DMS 273 treated with DMSO at 0.1 percent for 48 hours (cell line): ENCODE measurements at places on chromosomes 1 and 21.
A peak's percentile ranks its signal among the peaks of the same experiment; 100 is the strongest.

- DNase-seq = no peak
These were observed 18.0 kb downstream of the HHIPL2 start for GRCh38 chr1:222529916-222530315.

- no peak for DNase-seq
These were observed 13.1 kb downstream of the SDCCAG8 start for GRCh38 chr1:243268751-243269460.

- DNase-seq = no peak
These were observed 61.4 kb downstream of the CLIC6 start for GRCh38 chr21:34730194-34730593.

DNA sequence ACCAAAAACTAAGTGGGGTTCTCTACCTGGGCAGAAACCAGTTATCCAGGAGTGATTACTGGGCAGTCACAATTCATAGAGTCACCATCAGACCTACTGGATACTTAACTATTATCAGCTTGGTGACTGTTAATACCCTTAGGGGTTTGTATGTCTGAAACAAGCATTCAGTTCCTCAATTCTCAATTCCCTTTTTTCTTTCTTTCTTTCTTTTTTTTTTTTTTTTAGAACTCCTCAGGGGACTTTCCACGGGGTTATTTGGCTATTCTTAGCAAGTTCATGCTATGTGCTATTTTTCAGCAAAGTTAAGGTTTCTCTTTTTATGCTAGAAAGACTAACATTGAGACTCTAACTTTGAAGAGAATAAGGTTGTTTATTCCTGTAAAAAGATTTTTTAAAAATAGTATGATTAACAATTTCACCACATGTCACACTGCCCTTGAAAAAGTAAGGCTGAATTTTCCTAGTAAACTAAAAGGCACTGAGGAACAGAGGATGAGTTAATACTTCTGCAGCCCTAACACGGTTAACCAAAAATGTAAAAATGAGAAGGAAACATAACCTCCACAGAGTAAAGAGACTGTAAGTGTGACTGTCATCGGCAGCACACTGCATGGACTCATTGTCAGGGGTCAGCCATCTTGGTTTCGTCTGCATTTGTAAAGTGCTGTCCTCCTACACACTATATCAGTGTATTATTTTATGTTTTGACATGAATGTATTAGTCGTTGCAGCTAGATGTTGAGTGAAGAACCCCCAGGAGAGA is 310.2 kb downstream of the NTNG1 start:
- DNase-seq = no peak

DNA sequence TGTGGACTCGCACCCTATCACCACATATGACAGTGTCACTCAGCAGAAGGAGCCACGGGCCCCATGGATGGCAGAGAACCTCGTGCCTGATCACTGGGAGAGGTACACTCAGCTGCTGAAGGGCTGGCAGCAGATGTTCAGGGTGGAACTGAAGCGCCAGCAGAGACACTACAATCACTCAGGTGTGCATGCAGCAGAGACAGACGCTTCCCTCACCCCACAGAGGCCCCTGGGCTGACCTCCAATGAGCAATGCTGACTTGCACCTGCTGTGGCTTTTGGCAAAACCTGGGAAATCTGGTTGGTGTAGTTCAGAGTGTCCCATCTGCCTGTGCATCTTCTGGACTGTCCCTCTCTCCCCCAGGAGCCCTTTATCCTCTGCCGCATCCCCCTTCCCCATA is 51.9 kb downstream of the KIAA1614 start:
- DNase-seq = no peak

GRCh38 chr1:39539252-39539790 is 37.3 kb downstream of the PABPC4 start:
- DNase-seq = peak; percentile 99

DNA sequence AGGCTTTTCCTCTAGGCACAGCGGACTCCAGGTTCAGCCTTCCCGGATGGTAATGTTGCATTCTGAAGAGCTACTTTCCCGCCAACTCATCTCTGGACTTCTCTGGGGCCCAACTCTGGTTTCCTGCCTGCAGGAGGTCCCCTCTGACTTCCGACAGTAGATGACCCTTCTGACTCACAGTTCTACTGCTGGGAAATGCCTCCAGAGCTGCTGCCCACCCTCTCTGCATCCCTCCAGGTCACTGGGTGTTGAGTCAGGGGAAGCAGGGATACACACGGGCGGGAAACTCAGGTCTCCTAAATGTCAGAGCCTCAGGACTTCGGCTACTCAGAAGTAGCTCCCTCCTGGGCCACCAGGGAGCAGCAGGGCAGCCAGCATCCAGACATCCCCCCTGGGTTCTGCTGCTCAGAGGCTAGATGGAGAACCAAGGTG is 2.1 kb upstream of the KIF21B start:
- no peak for DNase-seq

GRCh38 chr1:157641177-157641576 is 43.3 kb upstream of the FCRL4 start:
- no peak for DNase-seq

DNA sequence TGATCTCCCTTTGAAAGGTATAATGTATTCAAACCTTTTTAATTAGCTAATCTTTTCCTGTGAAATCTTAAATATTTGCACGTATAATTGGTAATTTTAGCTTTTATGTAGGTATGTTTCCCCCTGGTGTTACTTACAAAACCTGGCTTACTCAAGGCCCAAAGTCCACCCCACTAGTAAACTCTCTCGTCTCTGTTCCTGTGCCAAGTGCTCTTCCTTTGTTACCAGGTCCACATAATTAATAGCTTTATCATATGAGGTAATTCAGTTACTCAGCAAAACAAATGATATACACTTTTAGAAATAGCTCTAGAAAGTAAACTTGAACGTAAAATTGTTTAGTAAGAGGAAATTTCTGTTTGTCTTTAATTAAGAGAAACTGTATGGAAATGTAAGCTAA is 36.7 kb downstream of the NFIA start:
- no peak for DNase-seq

DNA sequence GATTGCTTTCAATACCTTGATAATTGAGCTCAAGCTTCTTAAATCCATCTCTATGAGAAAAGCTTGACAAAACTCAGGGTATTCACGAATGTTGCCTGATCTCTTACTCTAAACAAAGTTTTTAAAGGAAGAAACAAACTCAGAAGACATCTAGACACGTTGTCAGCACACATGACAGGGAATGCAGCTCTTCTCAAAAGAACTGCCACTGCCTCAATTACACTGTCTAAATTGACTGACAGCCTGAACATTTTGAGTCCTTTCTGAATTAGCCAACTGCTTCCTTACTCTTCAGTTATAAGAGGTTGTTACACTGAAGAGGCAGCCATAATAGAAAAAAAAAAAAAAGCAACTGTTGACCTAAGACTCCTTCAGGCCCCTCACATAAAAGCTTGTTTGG is 1646.7 kb upstream of the B3GALT2 start:
- DNase-seq = no peak

DNA sequence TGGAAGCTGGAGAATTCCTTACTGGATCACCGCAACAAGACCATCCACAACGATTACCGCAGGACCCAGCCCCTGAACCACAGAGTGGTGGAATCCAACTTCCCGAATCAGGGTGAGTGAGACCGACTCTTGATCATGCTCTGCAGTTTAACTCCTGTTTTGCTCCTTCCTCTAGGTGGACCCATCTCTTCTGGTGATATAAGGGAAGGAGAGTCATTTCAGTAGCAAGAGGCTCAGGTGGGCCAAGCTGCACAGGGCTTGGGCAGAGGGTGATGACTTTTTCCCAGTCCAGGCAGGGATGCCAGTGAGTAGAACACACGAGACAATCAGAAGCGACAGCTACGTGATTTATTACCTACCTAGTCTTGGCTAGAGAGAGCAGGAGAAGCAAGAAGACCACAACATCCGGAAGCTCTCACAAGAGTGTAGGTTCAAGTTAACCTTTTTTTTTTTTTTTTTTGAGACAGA is 25.2 kb downstream of the CA6 start:
- DNase-seq = no peak

DNA sequence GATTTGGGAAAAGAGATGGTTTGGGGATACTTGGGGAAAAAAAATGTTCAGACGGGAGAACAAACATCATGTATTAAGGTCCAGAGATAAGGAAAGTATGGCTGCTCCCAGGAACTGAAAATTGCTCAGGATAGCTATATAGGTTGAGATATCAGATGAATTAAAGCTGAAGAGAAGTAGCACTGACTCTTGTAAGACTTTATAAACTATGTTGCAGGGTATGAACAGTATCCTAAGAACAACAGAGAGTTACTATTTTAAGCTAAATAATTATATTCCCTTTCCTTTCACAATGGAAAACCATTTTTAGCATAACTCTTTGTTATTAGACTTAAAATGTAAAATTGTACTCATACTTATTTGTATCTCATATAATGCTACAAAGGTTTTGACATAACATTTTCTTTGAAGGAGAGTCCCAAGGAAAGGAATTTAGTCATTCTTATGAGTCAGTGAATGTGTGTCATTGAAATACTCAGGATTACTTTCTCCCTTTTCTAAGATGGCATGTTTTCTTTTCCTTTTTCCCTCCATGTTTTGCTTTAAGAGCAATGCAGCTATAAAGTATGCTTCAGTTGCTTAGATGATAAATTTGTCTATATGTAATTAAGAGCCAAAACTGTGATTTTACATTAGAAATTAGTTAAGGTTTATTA is 139.4 kb upstream of the KIAA1614 start:
- no peak for DNase-seq

- no peak for DNase-seq
These were observed 95.9 kb downstream of the DISP1 start for GRCh38 chr1:222910699-222911098.

DNA sequence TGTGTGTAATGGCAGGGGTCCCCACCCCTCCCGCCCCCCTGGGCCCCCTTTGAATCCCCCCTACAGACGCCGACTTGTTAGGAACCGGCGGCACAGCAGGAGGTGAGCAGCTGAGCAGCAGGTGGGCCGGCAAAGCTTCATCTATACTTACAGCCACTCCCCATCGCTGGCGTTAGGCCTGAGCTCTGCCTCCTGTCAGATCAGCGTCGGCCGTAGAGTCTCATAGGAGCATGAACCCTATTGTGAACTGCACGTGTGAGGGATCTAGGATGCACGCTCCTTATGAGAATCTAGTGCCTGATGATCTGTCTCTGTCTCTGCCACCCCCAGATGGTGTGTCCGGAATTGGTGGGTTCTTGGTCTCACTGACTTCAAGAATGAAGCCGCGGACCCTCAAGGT is 14.9 kb upstream of the VPS26C start:
- no peak for DNase-seq

GRCh38 chr1:221161571-221162041 is 282.4 kb downstream of the HLX start:
- no peak for DNase-seq

DNA sequence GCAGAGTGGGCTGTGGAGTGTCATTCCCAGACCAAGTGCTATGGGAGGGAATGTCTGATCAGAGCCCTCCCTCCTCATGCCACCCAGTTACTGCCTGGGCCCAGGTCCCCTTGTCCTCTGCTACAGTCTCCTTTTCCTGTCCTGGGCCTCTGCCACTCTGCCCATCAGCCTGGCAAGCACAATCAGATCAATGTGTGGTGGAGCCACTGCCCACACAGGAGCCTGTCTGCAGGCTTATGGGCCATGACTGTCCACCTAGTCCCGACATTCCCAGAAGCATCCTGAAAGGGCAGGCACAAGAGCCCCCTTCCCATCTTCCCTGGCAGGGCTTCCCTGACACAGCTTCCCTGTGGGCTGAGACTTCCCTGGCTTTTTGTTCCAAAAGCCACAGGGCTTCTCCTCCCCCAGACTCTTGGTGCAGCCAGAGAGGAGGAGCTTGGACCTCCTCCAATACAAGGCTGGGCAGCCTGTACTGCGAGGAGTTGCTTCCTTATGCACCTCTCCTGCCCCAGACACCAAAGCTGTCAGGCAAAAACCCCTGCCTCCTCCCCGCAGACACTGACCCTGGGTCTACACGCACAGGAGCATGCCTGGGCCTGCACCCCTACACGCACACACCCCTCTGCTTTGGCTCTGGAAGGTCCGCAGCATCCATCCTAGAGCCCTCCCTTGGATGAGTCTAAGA is 29.2 kb upstream of the CNTN2 start:
- DNase-seq = peak; percentile 36

GRCh38 chr1:32893198-32894018 is 7.1 kb downstream of the HPCA start:
- DNase-seq = no peak

- no peak for DNase-seq
These were observed 77.8 kb upstream of the CD55 start for GRCh38 chr1:207243442-207244408.

DNA sequence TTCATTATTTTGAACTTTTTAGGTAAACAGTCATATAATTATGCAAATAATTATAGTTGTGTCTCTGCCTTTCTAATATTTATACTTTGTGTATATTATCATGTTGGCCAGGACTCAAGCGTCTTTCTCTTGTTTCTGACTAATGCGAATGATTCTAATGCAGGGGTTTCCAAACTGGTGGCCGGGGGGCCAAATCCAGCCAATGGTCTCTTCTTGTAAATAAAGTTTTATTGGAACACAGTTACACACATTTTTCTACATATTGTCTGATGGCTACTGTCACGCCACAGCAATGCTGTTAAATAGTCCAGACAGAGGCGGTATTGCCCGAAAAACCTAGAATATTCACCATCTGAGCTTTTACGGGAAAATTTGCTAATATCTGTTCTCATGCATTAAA is 8.9 kb upstream of the POFUT2 start:
- DNase-seq = no peak

DNA sequence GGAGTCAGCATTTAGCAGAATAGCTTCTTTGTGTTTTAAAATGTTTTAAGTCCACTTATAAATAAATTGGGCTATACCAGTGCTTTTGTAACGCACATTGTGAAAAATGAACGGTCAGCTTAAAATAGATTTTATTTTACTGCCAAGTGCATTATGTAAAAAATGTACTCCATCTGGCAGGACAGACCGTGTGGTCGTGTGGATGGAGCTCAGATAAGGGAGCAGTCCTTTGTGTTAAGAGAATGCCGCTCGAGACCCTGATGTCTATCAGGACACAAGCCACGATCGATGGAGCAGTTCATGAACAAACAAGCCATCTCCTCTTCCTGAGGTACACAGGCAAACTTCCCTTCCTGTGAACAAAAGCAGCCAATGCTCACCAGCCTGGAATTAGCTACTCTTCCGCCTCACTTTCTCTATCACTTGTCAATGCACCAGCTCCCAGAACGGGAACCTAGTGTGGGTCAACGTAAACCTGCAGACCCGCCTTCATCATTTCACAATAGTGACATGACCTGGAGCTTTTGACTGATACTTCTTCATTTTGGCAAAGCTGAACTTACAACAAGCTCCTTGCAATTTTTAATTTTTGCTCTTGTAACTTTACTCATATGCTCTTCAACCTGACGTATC is 243.5 kb downstream of the TGFB2 start:
- DNase-seq = no peak
